Endothelial cell of umbilical vein (primary cell): ENCODE measurements at places on chromosomes 7 and 10. TPM values are rescaled to one million over a fixed set of nuclear protein-coding genes. Genes with fewer than 3 reads are reported as not detected.

SH2B2 gene
- total RNA-seq, result 0.25 and 0.73 TPM in 2 replicates

DNA sequence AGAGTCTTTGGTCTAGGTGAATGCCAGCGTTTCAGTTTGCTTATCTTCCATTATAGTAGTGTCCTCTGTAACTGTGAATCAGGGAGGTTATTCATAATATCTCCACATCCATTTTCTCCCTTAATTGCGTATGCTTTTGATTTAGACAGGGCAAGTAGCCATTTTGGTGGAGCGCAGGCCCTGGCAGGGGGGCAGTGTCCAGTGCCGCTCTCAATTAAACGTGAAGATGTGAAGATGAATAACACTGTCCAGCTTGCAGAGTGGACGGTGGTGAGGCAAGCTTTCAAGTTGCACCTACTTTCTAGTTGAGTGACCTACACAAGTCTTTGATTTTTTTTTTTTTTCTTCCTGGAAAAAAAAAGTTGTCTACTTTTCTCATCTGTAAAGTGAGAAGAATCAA lies 4.5 kb downstream of the TSPAN14 start:
- no peak for DNase-seq

ECHS1 gene
- total RNA-seq, result 91.9 and 108 TPM in 2 replicates

DNA sequence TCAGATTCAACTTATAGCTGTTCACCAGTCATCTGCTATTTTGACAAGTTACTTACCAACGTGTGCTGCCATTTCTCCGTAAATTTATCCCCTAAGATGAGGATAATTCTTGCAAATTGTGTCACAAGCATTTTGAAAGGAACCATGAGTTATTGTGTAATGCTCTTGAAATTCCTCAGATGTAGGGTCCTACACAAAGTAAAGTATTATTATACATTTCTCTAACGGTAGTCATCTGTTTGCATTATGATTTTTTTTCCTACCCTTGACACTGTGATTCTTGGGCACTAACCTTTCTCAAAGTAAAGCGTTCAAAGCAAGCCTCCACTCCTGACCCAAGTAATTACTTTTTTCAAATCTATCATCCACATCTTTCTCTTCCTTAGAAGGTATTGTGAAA lies 8.1 kb downstream of the HERC4 start:
- no peak for DNase-seq

GRCh38 chr7:26472971-26473370 lies 181.3 kb downstream of the SNX10 start:
- no peak for DNase-seq
